ENCODE measurements at places on chromosomes 16 and 17.

GRCh38 chr16:83717308-83717707, 90.5 kb upstream of the HSBP1 start:
- DNase-seq, result no peak

- DNase-seq, result peak; percentile 72
Measured at GRCh38 chr16:65975049-65975708, 391.3 kb upstream of the CDH5 start.

GRCh38 chr16:30399435-30400186, 4.4 kb downstream of the ZNF48 start:
- no peak for DNase-seq

DNA sequence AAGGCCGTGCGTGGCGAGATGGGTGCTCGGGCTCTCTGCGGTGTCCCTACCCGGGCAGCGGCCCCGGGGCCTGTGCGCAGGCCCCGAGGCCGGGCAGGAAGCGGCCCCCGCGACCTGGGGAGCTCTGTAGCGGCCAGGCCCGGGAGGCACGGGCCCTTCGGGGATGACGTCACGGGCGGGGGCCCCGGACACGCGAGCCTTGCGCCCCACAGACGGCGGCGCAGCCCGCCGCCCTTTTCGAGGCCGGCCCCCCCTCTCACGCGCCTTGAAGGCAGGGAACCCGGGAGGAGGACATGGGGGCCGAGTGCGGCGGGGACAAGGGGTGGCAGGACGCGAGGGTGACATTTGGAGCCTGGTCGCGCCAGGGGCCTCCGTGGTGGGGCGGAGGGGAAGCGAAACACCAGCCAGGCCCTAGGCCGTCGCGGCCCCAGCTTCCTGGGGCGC, 1.1 kb downstream of the RAI1 start:
- peak; percentile 58 for DNase-seq

DNA sequence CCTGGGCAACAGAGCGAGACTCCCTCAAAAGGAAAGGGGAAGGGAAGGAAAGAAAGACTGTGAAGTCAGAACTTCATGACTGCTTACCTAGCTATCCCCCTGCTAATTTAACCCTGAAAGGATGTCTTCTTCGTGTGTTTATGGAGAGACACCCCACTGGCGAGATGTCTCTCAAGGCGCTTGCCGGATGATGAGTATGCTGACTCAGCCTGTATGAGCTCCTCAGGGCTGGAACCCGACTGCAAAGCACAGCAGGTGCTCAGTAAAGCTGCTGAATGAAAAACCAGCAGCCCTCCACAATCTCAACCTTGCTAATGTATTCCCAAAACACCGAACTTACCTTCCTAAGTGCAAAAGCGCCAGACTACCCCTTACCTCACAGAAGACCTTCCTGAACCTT, 2.3 kb downstream of the ANKFY1 start:
- DNase-seq, result no peak

DNA sequence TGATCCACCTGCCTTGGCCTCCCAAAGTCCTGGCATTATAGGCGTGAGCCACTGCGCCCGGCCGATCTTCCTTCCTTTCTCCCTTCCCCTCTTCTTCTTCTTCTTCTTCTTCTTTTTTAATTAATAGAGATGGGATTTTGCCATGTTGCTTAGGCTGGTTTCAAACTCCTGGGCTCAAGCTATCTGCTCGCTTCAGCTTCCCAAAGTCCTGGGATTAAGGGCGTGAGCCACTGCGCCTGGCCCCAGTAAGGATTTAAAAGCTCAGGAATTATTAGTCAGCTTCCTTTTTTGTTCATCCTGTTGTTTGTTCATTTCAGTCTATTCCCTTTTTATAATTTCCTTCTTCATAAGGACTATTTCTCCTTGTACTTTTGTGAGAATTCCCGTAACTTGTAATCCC, 32.7 kb upstream of the LRRC37A start:
- DNase-seq, result no peak

- no peak for DNase-seq
Measured at GRCh38 chr17:42399121-42399520, 10.9 kb upstream of the STAT3 start.

DNA sequence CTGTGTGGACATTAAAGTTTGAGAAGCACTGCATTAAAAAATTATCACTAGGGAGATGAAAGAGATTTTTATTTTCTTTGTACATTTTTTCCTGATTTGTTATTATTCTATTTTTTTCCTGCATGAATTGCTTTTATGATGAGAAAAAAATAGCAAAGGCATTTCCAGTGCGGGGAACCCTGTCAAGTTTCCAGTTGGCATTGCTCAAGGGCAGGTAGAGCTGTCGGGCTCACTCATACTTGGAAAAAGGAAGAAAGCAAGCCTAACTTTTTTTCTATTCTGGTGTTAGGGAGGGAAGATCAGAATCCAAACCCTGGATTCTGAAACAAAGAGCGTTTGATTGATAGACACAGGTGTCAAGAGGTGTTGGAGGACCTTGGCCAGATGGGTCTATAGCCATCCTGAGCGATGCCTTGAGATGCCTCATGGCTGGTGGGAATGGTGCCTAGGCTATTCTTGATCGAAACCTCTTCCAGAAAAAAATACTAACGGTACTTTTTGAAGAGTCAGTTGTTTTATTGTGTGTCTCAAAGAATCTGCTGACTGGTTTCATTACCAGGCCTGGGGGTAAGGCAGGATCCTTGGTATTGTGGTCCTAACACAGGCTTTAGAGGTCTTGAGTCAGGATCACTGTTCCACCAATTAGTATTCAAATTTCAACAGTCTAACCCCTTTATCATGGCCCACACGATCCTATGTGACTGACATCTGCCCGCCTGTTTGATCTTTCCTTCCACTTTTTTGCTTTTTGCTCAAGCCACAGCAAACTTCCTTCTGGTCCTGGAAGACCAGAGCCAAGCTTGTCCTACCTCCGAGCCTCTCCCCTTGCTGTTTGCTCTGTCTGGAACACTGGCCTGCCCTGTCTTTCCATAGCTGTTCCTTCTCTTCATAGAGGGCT, 20.1 kb downstream of the SNX29 start:
- DNase-seq, result no peak

- DNase-seq, result peak; percentile 78
Measured at GRCh38 chr16:10812312-10813098, 6.1 kb downstream of the TVP23A start.

DNA sequence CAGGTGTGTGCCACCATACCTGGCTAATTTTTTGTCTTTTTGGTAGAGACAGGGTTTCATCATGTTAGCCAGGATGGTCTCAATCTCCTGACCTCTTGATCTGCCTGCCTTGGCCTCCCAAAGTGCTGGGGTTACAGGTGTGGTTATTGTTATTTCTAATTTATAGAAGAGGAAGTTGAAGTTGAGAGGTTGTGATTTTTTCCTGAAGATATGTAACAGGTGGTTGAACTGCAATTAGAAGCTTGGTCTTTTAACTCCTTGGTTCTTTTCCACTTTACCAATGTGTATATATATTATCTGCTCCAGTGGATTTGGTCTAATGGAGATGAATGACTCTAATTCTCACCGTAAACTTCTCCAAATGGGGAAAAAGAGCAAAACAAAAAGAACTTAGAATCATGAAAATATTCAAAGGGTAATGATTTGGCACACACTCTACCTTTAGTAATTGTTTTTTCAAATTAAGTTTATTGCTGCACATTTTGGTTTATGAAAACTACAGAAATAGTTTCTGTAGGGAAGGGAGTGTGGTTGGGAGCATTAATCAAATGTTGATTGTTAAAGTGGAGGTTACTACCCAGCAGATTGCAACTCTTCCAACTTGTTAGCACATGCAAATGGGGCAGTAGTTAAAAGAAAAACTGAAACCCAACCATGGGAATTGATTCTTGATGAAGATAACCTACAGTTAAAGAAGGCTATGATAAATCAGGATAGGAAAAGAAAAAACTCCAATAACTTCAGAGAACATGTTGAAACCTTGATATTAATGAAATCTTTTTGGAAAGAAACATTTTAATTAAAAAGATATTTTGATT, 1.8 kb upstream of the KRT10 start:
- DNase-seq, result no peak

DNA sequence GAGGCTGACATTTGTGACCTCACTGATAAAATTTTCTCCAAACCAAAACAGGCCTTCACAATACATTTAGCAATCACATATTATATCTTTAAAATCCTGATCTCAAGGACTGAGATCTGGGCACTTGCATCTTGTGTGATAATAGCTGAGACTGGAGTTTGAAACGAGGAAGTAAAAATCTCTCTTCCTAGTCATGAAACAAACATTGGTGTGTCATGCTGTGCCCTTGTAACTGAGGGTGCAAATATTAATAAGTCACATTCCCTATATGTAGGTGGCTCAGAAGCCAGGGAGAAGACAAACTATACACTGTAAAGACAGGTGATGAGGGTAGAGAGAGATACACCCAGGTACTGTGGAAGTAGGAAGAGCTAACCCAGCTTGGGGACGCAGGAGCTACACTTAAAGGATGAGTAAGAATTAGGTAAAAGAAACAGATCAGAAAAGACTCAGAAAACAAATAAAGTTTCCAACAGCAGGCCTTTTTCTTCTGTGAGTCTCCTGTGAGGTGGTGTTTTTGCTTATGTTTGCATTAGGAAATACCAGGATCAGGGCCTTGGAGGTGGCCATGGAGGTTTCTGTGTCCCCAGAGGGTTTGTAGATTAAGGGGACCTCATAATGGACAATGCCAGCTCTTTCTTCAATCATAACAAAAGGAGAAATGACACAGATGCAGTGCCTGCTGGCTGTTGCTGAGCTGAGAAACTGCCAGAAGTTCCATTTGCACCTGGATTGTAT, 335.7 kb downstream of the GRIN2A start:
- DNase-seq, result no peak

DNA sequence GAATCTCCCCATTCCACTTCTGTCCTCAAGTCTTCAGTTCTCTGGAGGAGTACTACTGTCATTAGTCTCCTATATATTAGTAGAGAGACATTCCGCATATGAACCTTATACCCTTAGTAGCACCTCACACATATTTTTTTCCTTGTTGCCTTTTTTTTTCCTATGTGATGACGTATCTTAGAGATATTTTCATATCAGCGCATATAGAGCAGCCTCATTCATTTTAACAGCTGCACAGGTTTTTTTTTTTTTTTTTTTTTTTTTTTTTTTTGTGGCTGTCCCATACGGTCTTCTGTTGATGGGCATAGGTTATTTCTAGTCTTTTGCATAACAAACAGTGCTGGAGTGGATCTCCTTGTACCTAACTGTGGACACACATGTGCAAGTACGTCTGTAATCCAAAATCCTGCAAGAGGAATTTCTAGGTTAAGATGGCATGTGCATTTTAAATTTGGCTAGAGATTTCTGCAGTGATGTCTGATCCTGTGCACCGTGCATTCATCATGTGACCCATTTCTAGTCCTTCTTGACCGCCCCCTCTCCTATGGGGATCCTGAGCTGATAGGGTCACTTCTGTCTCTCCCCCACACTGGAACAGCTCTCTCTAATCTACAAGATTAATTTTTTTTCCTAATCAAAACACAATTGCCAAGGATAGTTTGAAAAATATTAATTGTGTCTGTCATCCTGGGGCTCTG, 64.8 kb downstream of the PRKCB start:
- DNase-seq, result no peak

DNA sequence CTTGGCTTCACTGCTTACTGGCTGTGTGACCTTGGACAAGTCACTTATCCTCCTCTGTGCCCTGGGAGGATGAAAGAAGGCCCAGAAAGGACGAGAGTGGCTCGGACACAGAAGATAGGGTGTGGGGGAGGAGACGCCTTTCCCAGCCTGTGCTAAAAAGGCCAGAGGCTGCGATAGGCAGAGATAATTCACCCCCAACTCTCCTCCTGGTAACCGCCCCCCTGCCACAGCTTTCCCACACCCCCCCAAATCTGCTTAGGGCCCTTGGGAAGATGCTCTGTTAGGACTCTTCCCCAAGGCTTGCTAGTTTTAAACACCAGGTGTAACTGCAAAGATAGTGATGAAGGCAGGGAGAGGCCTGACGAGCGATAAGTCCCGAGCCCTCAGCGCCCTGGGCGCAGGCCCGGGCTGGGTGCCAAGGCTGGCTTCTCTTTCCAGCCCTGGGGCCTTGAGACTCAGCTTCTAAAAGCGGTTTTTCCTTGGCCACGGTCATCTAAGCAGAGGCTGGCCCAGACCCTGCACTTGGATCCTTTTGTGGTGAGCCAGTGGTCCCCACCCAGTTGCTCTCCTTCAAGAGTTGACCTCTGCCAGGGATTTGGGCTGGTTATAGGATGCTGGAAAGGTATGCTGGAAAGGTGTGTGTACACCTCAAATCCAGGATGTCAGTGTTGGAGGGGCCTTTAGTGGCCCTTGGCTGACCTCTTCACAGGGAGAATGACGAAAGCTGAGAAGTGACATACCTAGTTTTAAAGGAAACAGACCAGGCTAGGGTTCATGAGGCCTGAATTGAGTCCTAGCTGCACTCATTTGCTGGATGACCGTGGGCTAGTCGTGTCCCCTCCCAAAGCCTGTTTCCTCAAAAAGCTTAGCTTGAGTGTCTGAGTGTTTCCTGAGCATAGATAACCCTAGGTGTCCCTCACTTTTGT, 3.4 kb upstream of the PPP1R9B start:
- DNase-seq, result no peak

DNA sequence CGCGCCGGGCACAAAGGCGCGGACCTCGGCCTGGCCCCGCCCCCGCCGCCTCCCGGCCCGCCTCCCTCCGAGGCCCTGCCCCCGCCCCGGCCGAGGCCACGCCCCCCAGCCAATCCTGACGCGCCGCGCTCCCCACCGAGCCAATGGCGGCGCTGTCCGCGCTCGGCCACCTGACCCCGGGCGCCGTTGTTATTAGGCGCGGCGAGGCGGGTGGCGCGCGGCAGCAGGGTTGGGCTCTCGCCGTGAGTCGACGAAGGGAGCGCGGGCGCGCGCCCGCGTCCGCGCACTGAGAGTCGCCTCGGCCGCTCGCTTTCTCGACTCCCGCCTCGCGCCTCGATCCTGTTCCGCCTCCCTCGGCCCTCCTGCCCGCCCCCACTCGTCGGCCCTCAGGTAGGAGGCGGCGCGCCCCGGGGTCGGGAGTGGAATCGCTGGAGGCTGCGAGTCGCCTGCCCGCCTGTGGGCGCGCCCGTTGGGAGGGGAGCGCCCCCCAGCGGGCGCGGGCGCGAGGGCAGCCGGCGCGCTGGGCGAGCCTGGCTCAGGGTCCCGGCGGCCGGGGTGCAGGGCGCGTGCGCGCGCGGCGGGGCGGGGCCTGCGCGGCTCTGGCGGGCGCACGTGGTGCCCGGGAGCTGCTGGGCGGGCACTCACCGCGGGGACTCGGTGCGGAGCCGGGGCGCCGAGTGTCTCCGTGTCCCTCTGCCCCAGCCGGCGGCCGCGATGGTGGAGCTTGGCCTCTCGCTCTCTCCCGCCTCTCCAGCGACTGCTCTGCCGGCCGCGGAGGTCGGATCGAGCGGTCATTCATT, 405 bp upstream of the CBLN1 start:
- peak; percentile 89 for DNase-seq

DNA sequence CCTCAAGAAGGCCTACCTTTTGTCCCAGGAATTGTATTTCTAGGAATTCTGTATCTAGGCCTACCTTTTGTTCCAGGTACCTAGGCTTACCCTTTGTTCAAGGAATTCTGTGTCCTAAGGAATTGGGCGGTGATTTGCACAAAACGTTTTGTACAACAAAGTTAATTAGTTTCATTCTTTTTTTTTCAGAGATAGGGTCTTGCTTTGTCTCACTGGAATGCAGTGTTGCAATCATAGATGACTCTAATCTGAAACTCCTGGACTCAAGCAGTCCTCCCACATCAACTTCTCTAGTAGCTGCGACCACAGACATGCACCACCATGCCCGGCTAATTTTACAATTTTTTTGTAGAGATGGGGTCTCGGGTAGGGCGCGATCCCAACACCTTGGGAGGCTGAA, 7.0 kb downstream of the CDR2L start:
- no peak for DNase-seq

GRCh38 chr17:13228225-13228624, 210.4 kb upstream of the ELAC2 start:
- DNase-seq, result no peak

Measured in activated CD4-positive, alpha-beta T cell treated with anti-CD3 and anti-CD28 coated beads, Interleukin-10, Interleukin-2, amounts not matched to agents 100 ng/mL and 50 ng/mL, durations not matched to agents 16 hours and 8 hours (primary cell).